ENCODE measurements at places on chromosomes 1 and 21.

GRCh38 chr1:186307445-186307844 lies 67.6 kb downstream of the TPR start:
- no peak for DNase-seq

GRCh38 chr1:156714830-156715229 lies 9.4 kb upstream of the CRABP2 start:
- no peak for DNase-seq

GRCh38 chr1:65971547-65971946 lies 178.9 kb downstream of the PDE4B start:
- no peak for DNase-seq

DNA sequence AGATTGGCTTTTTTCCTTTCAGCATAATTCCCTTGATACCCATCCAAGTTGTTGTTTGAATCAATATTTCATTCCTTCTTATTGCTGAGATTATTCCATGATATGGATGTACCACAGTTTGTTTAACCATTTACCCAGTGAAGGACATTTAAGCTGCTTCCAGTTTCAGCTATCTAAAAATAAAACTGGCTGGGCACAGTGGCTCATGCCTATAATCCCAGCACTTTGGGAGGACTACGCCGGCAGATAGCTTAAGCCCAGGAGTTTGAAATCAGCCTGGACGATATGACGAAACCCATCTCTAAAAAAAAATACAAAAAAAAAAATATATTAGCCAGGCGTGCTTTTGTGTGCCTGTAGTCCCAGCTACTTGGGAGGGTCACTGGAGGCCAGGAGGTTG lies 32.6 kb downstream of the SEMA6C start:
- DNase-seq: no peak

- DNase-seq: peak; percentile 35
Measured at GRCh38 chr1:72557446-72558049, 275.2 kb upstream of the NEGR1 start.

DNA sequence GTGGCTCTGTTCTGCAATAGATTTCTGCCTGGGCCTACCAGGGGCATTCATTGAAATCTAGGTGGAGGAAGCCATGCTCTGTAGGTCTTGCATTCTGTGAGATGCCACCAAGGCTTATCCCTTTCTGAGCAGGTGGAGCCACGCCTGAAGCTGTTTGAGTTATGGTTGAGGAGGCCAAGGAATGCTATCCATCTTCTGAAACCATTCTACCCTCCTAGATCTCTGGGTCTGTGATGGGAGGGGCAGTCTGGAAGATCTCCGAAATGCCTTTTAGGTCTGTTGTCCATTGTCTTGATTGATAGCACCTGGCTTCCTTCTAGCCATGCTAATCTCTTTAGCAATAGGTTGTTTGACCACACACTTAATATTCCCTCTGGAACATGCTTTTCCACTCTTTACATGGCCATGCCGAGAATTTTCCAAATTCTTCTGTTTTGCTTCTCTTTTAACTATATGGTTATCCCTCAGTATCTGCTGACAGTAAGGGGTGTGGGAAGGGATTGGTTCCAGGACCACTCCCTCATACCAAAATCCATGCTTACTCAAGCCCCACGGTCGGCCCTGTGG lies 45.2 kb downstream of the AK4 start:
- DNase-seq: no peak

DNA sequence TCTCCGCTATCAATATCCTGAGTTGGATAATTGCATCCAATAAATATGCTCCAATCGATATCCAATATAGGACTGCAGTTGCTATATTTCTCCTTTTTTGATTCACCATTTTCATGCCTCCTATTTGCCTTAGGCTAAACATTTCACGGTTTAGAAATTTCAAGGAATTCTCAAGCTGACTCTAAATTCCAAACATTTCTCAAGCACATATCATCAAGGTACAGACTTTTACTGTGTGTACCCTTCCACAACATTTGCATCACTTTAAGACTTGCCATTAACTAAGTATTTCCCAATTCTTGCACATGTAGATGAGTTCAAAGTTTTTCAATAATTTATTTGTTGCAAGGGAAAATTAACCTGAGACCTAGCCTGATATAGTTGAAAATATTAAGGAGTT lies 795.2 kb upstream of the TMPRSS15 start:
- no peak for DNase-seq

DNA sequence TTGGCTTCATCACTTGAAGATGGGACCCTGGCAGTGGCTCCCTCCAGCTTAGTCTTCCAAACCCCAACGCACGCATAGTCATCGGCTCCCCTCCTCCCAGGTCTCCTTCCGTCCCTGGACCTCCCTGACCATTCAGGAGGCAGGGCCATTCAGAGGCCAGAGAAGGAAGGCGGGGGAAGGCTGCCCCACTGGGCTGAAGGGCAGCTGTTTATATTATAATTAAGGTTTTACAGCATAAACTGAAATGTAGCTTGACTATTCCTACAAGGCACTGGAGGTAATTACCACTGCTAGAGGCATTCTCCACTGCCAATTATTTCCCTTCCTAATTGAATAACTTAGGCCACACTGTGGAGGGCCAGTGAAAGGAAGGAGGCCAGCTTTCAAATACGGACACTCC lies 170.6 kb upstream of the PROX1 start:
- DNase-seq: no peak

- no peak for DNase-seq
Measured at GRCh38 chr1:214694769-214695168, 91.8 kb downstream of the CENPF start.

GRCh38 chr1:162994921-162995320 lies 74.2 kb upstream of the RGS4 start:
- DNase-seq: no peak

- no peak for DNase-seq
Measured at GRCh38 chr1:108862698-108863477, 6.0 kb upstream of the AKNAD1 start.

- no peak for DNase-seq
Measured at GRCh38 chr1:46131093-46131492, 1.3 kb downstream of the PIK3R3 start.

DNA sequence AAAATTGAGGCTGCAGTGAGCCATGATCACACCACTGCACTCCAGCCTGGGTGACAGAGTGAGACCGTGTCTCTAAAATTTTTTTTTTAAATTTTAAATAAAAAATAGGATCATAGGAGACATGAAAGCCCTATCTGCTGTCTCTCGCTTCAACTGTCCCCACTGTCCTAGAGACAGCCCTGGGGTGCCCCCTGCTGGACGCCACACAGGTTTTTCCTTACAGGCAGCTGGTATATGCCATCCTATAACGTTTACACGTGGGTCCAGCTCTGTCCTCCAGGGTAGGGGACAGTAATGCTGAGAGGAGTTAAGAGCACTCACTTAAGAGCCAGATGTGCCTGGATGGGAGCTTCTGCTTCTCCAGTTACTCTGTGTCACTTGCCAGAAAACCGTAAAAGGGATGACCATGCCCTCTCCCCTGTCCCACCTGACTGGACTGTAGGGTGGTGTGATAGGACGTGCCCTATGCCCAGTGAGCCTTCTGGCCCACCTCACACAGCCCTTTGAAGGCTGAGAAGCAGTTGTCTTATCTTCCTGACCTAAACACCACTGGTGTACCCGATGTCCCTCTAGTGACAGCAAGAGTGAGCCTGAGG lies 8.5 kb downstream of the FBXO2 start:
- DNase-seq: peak; percentile 89

DNA sequence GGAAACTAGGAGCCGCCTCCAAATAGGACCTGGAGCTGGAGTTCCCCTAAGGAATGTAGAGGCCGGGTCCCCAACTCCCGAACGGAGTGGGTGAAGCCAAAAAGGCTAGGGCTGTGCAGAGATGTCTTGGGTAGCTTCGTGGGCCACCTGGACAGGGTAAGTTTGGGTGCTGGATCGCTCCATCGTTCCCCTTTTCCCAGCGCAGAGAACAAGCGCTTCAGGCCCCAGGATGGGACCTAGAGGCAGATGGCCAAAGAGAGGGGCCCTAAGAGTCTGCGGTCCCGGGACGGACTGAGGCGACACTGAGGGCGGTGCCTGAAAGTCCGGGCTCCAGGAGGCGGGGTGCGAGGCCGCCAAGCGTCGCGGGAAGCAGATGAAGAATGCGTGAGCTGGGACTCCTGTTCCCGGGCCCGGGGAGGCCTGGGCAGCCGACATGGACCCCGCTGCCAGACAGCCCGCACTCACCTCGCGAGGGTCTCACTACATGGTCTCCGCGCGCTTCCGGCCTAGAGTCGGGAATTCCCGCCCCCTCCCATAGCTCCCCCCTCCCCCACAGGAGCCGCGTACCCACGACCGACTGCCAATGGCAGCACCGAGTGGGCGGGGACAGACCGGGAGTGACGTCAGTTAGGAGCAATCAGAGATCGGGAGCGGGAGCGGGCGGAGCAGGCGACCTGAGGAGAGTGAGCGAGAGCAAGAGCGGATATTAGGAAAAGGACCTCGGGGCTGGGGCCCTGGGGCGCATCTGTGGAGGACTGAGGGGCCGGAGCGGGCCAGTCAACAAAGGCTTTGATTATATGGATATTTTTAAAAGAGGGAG lies at the start of gene SLC39A1:
Gene SLC39A1 (minus strand): TSS at position 508 of the 820 bp plus-strand sequence. CDS start 822 bp downstream, outside the sequence.
- DNase-seq: peak; percentile 99

GRCh38 chr1:158013840-158014730 lies 20.6 kb downstream of the KIRREL1 start:
- DNase-seq: no peak

GRCh38 chr1:3702990-3703728 lies 49.1 kb upstream of the CCDC27 start:
- no peak for DNase-seq

- no peak for DNase-seq
Measured at GRCh38 chr1:64886877-64887276, 79.5 kb downstream of the JAK1 start.

DNA sequence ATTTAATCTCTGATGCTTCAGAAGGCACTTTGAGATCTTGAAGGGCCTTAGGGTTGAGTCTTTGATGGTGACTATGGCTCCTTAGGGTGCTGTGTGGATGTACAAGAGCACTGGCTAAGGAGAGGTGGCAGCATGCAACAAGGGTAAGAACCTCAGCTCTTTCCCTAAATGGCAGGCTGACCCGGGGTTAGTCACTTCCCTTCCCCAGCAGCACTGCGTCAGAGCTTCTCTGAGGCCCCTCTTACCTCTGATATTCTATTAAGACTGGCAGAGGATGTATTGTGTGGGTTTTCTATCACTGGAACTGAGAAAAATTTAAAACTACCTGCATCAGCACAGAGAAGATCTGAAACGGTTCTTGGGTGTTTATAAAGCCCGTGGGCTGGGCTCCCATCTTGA lies 11.8 kb downstream of the C1orf116 start:
- no peak for DNase-seq

- DNase-seq: peak; percentile 60
Measured at GRCh38 chr1:33634806-33635205, 162.4 kb downstream of the ZSCAN20 start.

- no peak for DNase-seq
Measured at GRCh38 chr1:208248991-208249696, 5.0 kb upstream of the PLXNA2 start.

DNA sequence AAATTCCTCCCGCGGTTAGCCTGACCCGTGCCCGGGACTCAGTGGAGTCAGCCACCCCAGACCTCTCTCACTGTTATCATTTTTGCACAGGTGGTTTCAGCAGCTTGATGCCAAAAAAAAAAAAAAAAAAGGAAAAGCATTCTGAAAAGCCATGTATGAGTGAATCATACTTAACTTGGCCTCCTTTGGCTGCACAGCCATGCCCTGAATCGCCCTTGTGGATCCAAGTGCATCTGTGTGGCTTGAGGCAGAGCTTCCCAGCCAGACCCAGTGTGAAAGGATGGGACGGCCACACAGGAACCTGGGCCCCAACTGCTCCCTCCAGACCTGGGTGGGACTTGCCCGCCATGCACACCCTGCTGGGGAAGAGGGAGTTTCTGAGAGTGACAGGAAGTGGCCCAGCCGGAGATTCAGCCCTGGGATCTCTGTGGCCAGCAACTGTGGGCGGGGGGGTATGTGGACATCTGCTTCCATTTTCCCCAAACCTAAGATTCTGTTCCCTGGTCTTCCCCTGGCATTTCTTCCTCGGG lies 8.6 kb downstream of the YBEY start:
- no peak for DNase-seq

GRCh38 chr1:64921771-64922170 lies 44.6 kb downstream of the JAK1 start:
- no peak for DNase-seq

GRCh38 chr1:91548376-91549040 lies 47.9 kb downstream of the CDC7 start:
- DNase-seq: no peak

GRCh38 chr21:16418226-16418625 lies 688.4 kb downstream of the USP25 start:
- DNase-seq: no peak

- DNase-seq: no peak
Measured at GRCh38 chr21:42387164-42387563, 8.7 kb downstream of the TMPRSS3 start.

GRCh38 chr1:117537291-117537920 lies 68.4 kb upstream of the TENT5C start:
- peak; percentile 23 for DNase-seq

DNA sequence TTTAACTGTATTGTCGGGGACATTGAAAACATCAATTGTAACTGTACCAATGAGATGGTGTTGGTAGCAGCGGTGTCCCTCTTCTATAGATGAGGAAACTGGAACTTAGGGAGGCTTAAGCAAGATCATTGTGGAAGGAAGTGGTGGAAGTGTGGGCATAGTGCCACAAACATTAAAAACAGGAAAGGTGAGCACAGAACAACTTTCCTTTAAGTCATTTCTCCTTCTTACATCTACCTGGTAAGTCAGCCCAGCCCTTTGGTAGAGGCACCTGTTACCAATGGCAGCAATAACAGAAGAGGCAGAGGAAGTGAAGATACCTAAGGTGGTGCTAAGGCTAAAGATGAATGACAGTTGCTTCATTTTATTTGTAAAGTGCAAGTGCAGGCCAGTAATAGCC lies 12.0 kb upstream of the CTSS start:
- no peak for DNase-seq

- DNase-seq: no peak
Measured at GRCh38 chr1:113886417-113887401, 672 bp downstream of the BCL2L15 start.

DNA sequence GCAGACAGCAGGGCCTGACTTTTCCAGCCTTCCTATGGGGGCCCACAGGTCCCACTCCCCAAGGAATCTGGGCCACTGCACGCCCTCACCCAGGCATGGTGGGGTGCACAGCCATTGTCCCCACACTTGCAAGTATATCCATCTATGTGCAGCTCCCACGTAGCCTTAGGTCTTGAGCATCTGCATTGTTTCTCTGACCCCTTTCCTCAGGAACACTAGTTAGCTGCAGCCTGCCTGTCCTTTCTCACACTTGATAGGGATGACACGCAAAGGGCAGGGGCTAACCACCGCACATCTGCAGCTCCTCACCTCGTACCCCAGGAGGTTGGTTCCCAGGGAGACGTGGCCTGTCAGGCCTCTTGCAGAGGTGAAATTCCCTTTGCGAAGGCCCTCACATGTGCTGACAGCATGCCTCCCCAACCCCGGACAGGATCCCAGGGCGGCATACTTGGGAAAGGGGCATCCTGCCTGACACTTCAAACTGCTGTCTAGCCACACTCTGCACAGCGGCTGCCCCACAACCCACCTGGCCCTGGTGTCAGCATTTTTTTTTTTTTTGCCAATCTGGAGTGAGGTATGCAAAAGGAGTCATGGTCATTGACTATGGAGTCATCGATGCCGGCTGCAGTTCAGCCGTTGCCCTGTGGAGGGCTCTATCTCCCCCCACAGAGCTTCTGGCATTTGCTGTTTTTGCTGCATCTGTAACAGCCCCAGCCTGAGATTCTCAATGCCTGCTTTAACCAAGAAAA lies 5.0 kb downstream of the JMJD4 start:
- peak; percentile 89 for DNase-seq

Data from RPMI8226 (cell line).